ENCODE measurements at places on chromosomes 11 and 22. TPM values are rescaled to one million over a fixed set of nuclear protein-coding genes. Genes with fewer than 3 reads are reported as not detected.

The OR10G4 gene
- total RNA-seq = not detected

The FOLR3 gene
- total RNA-seq = not detected

DNA sequence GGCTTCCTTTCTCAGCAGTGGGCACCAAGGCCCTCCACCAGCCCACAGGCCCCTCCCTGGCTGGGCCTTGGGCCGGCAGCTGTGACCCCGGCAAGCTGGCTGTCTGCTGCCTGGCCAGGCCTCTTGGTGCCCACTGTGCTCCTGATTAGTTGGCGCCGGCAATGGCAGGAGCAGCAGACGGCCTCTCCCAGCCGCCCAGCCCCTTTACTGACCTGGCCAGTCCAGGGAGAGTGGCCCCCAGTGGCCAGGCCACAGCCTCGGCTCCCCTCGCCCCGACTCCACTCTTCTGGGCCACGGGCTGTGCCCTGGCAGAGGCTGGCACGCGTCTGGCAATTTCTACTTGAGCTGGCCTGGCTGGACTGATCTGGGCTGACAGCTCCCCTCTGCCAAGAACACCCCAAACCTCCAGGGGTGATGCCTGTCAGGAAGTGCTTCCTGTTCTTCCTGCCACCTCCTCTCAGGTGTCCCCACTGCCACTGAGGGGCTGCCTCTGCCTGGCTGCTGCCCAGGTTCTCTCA, 58.1 kb downstream of the CACNA1I start:
- no peak for DNase-seq

DNA sequence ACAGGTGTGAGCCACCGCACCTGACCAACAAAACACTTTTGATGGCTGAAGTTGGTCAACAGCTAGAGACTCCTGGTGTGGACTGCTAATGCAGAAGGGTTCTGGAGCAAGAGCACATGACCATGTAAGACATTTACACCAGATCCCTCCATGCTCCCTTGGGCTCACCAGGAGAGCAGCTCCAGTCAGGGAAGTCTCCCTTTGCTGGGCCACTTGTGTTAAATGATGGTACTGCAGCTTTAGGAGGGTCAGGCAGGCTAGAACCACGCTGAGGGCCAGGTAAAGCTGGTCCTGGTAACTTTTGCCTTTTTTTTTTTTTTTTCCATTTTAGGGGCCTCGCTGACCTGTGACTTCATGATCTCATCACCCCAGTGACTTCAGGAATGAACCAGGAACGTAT, 146.4 kb downstream of the FBXO7 start:
- DNase-seq = no peak

The AP5B1 gene
- total RNA-seq = 8.0 TPM

- DNase-seq = no peak
These were observed 181.1 kb upstream of the SESN3 start for GRCh38 chr11:95412074-95412473.

DNA sequence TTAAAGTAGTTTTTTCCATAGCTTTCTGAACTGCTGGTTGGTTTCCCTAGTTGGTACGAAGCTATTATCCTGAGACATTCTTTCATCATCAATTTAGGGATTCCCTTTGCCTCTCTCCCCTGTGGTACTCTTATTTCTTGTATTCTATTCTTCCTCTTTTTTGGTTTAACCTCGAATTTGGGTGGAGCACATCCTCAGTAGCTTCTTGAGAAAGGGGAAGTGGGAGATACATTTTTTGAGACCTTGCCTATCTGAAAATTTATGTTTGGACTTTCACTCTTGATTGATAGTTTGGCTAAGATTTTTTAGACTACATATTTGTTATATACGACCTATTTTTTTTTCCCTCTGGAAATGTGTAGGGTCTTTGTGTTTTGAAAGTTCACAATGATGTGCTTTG, 121.7 kb upstream of the ZBED5 start:
- no peak for DNase-seq

DNA sequence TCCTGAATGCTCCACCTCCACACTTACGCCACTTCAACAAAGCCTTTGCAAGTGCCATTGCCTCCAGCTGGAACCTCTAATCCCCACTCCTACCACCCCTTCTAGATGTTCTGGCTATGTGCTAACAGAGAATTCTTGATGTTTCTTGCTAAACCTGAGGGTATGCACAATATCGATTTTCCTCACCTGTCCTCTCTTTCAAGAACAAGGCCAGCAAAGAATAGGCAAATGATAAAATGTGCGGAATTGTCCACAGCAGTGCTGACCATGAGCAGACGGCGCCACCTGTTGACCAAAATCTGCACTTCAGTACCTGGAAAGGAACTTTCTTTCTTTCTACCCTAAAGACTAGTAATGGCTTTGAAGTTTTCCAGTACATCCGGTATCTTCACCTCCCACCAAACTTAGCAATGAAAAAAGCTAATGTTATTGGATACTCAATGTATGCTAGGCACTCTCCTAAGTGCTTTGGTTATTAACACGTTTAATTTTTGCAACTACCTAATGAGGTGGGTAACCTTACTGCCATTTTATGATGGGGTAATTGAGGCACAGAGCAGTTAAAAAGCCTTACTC, 3.4 kb downstream of the TIMM10 start:
- peak; percentile 49 for DNase-seq

The ESAM gene
- total RNA-seq = 89.4 TPM

DNA sequence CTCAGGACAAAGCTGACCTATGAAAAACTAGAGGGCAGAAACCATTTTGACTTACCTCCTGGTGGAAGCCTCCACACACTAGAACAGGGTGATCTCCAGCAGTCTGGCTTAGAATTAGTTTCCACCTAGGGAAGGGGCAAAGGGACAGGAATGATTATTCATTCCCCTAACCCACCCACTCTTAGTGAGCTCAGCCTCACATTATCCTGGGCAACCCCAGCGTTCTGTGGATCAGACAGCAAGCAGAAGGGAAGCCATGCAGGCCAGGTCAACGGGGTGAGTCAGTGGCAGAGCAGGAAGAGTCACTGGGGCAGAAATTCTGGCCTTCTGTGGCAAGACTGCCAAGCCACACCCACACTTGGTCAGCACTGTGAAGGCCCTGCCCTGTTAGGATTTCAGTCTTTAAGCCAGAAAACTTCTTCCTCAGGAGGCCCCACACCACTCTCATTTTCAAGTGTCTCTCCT, 10.5 kb downstream of the NUMA1 start:
- DNase-seq = peak; percentile 75

GRCh38 chr11:108959105-108959761, 294.4 kb downstream of the DDX10 start:
- no peak for DNase-seq

The PLEKHA7 gene
- total RNA-seq = 16.6 TPM

- no peak for DNase-seq
These were observed 1005.9 kb downstream of the BRD1 start for GRCh38 chr22:48821727-48822126.

DNA sequence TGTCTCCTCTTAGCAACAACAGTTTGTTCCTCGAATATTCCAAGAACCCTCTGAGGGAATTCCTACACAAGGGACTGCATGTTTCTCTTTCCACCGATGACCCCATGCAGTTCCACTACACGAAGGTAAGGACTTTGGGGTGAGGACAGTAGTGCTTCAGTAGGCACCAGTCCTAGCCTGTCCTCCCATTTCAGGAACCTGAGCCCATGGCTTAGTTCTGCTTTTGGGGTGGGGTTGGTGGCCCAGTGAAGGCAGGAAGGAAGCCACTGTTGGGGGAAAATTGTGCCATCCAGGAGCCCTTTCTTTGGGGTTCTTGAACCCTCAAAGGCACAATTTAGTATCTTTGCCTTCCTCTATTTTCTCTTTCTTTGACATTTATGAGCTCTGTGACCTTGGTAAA, 38.2 kb downstream of the RNF141 start:
- peak; percentile 38 for DNase-seq

- no peak for DNase-seq
These were observed 686.1 kb downstream of the TBC1D22A start for GRCh38 chr22:47448231-47449223.

DNA sequence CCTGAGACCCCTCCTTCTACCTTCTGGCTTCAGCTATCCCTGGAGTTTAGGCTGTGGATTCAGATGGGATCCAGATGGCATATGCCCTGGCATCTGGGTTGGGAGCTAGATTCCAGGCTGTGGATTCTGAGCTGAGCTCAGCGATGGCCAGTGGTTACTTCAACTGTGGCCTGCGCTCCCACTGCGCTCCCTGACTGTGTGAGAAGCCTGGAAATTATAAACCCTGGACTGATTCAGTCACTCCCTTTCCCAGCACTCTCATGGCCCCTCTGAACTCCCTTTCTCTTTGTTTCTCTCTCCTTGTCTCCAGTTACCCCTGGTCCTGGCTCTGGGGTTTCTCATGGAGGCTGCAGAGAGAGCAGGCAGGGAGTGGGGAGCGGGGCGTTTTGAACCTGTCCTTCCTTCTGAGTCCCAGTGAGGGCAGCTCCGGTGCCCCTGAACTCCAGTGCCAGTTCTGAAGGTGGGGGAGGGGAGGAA, 4.8 kb downstream of the ARHGEF17 start:
- DNase-seq = no peak

The NCF4 gene
- 33.3 TPM for total RNA-seq

The PRSS23 gene
- 24.5 TPM for total RNA-seq

- no peak for DNase-seq
These were observed 11.1 kb upstream of the SLC37A2 start for GRCh38 chr11:125052047-125052446.

- no peak for DNase-seq
These were observed 101.7 kb downstream of the DEUP1 start for GRCh38 chr11:93432247-93432646.

DNA sequence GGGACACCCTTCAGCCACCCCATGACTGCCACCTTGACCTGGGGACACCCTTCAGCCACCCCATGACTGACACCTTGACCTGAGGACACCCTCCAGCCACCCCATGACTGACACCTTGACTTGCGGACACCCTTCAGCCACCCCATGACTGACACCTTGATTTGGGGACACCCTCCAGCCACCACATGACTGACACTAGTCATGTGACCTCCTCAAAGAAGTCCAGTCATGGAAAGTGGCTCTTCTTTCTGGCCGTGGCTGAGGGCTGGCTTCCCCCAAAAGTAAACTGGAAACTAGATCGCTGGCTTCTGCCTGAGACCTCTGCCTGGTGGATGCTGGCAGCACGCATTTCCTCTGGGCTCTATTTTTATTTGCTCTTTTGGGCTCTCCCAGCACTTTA, 28.4 kb downstream of the ARFGAP2 start:
- DNase-seq = no peak

DNA sequence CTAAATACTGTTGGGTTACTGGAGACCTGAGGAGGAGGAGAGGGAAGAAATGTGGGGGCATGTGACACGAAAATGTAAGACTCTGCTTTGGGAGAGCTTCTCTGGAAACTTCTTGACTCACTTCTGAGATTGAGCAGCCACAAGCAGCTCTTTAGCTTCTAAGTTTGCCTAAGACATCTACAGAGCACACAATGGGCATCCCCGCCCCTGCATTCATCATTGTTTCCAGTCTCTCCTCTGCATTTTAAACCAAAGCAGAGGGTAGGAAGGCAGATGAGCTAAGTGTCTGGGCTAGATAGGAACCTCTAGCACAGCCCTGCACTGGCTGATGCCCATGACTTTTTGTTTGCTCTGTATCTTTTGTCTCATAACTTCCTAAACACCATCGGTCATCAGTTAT, 2.1 kb upstream of the OR52D1 start:
- no peak for DNase-seq

DNA sequence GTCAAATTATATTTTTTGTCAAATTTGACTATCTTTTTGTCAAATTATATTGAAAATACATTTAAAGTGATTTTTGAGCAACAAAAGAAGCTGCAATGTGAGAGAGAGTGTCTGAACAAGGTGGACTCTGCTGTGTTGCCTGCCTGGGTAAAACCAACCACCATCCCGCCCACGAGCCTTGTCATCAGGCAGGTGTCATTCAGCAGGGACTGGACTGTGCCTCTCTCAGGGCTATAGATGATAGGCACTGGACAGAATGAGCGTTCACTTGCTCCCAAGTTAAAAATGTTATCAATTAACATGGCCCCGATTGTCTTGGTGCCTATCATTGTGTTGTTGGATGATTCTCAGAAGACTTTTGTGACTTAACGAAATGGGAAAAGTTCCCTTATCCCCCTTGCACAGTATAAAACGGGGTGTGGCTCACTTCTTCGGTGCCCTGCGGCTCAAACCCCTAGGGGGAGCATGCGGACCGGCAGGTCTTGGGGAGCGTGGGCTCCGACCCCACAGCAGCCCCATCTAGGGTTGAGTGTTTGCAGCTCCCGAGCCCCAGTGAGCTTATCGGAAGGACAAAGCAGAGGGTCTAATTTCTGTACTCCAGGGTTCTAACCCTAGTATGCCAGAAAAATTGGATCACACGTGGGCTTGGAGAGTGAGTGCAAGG, 1.7 kb downstream of the APOL5 start:
- DNase-seq = no peak

DNA sequence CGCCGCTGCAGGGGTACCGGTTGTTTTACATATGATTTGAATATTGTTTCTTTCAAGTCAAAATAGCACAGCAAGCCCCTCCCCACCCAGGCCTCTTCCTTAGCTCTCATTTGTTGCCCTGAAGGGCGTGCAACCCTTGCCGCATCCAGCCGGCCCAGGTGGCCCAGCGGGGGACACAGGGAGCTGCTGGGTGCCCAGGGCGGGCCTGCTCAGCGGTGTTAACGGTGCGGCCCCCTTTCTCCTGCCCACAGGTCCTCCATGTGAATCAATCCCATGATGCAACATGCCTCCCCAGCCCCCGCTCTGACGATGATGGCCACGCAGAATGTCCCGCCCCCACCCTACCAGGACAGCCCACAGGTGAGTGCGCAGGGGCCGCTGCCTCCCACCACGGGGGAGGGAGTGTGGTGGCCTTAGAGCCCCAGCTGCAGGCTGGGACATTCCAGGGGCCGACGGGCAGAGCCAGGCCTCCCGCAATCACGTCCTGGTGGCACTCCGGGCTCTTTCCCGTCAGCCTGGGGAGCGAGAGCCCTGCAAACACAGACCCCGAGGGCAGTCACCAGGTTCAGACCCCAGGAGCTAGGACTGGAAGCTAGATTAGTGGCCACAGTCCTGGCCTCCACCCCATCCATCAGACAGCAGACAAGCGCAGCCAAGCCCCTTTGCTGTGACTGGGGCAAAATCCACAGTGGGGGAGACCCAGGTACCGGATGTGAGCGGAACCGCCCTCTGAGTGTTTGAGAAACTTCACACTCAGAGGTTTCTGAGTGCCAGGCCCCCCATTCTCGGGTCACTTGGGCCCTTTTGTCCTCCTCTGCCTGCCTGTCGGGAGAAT, 144.8 kb downstream of the FEZ1 start:
- no peak for DNase-seq

The TMEM151A gene
- 7.9 TPM for total RNA-seq

GRCh38 chr22:40979198-40979597, 28.0 kb downstream of the RBX1 start:
- no peak for DNase-seq

- DNase-seq = no peak
These were observed 224.6 kb downstream of the FAT3 start for GRCh38 chr11:92449222-92449621.

DNA sequence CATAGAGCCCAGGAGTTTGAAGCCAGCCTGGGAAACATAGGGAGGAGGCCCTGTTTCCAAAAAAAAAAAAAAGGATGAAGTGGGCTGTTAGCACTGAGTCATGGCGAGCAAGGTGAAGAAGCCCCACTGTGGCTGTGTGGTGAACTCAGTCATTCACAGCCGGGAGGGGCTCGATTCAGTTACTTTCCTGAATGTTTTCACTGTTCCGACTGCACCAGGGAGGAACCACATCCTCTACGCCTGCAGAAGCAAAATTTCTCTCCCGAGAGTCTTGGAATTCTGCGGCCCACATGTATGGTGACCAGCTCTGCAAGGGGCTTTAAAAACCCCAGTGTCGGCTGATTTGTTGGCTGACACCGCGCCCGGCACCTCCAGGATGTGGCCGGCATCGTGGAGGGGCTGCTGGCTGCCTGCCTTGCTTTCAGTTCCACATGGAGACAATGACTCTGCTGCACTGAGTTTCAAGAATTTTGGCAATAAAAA, 27.8 kb upstream of the GRAMD4 start:
- DNase-seq = no peak

The MUC6 gene
- total RNA-seq = not detected
